ENCODE measurements at places on chromosomes 4 and X.
A peak's percentile ranks its signal among the peaks of the same experiment; 100 is the strongest.

DNA sequence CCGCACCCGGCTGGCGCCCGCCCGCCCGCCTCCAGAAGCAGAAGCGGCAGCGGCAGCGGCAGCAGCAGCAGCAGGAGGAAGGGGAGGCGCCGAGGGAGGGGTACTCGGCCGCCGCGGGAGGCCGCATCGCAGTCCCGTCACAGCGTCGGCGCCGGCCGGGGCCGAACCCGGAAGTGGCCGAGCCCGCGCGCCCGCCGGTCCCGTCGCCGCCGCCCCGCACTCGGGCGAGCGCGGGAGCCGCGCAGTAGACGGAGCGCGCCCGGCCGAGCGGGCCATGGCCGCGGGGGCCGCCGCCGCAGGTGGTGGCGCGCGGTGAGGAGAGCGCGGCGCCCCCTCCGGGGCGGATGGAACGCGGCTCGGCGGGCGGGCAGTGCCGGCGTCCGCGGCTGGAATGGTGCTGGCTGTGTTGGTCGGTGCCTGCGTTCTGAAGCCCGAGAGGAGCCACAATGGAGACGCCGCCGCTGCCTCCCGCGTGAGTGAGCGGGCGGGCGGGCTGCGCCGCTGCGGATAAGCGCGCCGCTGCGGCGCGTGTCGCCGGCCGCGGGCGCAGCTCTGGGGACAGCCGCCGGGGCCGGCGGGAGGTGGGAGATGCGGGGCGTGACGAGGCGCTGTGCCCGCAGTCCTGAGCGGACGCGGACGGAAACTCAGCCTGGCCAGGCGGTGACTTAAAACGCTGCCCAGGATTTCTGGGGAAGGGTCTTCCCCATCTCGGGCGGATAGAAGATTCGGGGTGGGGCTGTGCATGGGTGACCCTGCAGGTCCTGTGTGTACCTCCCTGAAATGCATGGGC, at the start of gene KLHL2:
TSS of gene KLHL2 (plus strand) at position 131 of the 790 bp plus-strand sequence. CDS start at position 447, 316 bp downstream.
- DNase-seq = peak; percentile 66

DNA sequence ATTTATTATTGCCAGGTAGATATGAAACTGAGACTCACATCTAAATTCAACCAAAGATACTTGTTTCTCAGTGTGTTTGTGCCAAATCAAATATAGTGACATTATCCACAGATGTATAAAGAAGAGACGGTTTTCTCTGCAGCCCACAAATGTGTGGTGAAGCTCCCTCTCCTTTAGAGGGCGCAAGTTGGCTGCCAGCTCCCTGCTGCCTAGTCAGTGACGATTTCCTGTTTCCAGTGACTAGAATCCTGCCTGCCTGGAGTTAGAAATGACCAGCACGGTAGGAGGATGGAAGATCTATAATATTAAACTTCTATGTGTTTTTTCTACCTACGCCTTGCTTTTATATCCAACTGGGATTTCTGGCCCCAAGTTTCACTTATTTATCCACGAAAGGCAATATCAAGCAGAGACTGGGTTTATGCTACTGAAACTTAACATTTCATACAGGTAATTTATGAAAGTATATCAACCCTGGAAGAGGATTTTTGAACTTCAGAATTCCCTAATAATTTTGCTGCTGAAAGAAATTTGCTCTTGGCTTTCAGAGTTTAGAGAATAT, 1793.7 kb upstream of the TENM3 start:
- no peak for DNase-seq

GRCh38 chr4:149723065-149723464, 92.6 kb downstream of the IQCM start:
- DNase-seq = no peak

- DNase-seq = peak; percentile 61
Observed at GRCh38 chr4:1330761-1331590, 16.0 kb upstream of the UVSSA start.

DNA sequence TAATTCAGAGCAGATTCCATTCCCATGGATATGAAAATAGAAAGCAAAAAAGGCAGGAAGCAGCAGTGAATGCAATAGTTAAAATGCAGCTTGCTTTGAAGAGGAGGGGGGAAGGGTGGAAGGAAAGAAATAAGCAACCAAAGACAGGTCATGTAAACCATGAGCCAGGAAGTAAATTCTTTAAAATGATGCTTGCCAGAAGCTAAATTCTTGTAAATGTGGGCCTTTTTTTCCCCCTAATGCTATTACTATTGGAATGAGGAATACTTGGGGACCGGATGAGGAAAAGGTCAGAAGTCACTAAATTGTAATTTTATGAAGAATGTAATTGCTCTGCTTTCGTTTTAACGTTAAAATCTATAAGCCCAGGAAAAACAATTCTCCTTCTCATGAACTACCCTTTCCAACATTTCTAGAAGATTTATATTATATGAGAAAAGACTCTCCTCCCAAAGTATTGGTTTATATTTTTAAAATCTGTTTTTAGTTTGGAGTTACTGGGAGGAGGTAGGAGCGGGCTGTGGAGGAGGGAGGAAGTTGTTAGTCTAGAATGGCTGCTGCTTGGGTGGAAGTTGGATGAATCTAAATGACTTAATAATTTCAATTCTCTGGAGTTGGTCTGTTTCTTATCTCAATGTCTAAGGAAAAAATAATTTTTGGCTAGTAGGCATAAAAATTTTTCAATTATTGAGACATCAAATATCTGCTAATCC, 77.6 kb upstream of the PCDH18 start:
- DNase-seq = no peak

- DNase-seq = no peak
Observed at GRCh38 chr4:86569103-86569870, 24.8 kb upstream of the PTPN13 start.

DNA sequence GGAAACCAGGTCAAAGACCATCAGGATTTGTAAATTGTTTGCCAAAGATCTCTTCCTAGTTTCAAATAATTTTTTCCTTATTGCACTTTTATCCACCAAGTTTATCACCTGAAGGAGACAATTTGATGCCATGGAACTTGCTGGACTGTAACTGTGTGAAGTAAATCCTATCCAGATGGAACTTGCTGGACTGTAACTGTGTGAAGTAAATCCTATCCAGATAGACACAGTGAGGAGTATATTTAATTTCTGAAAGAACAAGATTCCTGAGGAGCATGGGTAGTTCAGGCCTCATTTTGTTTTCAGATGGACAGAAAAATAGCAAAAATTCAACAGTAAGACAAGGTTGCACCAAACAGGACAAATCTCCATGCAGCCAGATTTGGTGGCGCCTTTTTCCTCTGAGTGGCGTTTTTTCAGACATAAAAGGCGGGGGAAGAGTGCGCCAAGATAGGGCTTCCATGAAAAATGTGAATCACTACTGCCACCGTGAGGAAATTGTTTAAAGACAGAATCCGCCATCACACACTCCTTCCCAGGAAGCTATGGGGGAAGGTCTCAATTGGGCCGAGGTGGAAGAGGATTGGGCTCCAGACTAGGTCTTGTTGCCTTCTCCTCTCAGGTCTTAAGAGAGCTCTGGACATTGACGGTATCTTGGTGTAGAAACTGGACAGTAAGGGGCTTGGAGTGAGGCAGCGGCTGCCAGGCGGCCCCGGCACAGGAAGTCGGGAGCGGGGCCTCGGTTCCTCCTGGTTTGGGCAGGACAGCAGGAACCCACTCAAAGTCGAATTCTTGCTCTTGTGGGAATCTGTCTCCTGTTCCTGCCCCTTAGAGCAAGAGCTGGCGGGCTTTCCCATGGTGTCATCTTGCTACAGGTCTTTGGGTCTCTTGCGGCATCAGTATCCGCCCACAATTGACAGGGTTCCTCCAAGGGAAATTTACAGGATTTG, 234.7 kb downstream of the OR13H1 start:
- no peak for DNase-seq

GRCh38 chr4:100240008-100240407, 49.7 kb upstream of the DDIT4L start:
- no peak for DNase-seq

- DNase-seq = no peak
Observed at GRCh38 chrX:55715847-55716246, 1.7 kb upstream of the RRAGB start.

DNA sequence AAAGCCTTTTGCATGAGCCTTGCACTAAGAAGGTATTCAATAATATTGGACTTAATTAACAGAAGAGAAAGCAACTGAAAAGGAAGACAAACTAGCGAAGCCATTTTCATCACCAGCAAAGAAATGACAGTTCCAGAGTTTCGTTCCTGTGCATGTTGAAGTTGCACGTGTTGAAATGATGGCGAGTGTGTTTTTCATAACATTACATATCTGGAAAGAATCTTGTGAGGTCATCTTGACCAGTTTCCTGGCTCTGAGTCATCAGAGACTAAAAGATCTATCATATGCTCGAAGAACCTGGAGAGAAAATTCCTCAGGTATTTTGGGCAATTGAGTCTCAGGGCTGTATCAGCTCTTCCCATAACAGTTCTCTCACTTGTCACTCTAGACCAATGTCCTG, 106.2 kb upstream of the MAML3 start:
- no peak for DNase-seq

DNA sequence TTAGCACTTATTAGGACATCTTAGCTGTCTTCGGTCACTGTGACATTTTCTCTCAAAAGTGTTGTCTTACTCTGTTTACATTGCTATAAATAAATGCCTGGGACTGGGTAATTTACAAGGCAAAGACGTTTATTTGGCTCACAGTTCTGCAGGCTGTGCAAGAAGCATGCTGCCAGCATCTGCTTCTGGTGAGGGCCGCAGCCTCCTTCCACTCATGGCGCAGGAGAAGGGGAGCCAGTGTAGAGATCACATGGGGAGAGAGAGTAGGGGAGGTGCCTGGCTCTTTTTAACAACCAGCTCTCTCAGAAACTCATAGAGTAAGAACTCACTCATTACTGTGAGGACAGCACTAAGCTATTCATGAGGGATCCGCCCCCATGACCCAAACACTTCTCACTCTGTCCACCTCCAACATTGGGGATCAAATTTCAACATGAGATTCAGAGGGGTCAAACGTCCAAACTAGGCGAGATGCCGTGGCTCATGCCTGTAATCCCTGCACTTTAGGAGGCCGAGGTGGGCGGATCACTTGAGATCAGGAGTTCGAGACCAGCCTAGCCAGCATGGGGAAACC, 43.5 kb upstream of the HERC6 start:
- DNase-seq = no peak

DNA sequence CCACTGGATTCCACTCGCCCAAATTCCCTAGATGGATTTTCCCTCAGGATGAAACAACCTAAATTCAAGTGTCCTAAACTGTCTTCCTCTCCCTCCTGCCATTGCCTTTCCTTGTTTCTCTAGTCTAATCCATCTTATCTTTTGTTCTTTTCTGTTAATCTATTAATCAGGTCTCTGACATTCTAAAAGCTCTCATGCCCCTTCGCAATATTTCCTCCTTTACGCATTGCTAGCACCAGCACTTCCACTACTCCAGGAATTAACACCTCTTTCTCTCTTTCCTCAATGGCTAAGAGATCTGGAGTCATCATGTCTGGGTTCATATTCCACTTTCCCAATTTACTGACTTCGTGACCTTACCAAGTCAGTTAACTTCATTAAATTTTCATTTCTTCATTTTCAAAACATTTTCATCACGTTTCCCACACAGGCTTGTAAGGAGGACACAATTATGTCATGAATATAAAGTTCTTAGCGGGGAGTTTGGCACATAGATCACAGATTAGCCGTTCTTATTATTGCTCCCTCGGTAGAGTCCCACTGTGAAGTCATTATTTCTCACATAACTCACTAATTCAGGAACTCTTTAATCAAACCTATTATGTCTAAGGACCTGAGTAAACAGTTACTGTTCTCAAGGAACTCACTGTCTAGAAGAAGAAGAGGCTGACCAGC, 45.3 kb downstream of the FAT4 start:
- DNase-seq = no peak

DNA sequence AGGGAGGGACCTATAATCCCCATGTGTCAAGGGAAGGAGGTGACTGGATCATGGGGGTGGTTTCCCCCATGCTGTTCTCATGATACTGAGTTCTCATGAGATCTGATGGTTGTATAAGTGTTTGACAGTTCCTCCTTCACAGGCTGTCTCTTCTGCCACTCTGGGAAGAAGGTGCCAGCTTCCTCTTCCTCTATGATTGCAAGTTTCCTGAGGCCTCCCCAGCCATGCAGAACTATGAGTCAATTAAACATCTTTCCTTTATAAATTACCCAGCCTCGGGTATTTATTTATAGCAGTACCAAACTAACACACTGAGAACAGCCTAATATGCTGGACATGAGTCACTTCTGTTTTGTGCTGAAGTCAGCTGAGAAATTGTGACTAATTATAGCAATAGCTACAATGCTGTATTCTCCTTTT, 656.9 kb upstream of the CPEB2 start:
- DNase-seq = no peak

DNA sequence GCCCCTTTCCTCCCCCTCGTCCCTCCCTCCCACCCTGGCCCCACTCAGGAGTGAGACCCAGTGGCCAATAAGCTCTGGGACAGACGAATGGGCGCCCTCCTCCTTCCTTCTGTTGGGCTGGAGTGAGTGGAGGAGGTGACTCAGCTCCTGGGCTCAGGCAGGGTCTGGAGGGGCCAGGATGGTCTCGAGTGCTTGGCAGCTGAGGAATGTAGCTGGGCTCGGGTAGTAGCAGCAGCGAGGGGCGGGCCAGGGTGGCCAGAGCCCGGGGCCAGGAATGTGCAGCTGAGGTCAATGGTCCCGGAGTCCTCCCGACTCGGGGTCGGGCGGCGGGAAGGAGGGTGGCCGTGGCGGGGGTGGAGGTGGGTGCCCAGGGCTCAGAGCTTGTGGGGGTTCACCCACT, 15.0 kb downstream of the G6PD start:
- DNase-seq = no peak

DNA sequence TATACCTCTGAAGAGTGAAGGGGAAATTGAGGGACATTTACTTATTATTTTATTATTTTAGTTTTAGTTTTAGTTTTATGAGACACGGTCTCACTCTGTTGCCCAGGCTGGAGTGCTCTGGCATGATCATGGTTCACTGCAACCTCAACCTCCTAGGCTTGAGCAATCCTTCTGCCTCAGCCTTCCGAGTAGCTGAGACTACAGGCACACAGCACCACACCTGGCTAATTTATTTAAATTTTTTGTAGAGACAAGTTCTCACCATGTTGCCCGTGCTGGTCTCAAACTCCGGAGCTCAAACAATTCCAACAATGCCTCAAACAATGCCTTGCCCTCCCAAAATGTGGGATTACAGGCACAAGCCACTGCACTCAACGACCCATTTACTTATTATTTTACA, 68.4 kb upstream of the BMP2K start:
- no peak for DNase-seq

GRCh38 chr4:157459785-157460184, 239.3 kb downstream of the GRIA2 start:
- DNase-seq = no peak

All from stimulated activated CD8-positive, alpha-beta memory T cell treated with anti-CD3 and anti-CD28 coated beads, Interleukin-15, amount 100 ng/mL, for 48 hours (primary cell).